CD4-positive, alpha-beta T cell treated with Interleukin-17A for 1 hour (primary cell): ENCODE measurements at places on chromosomes 11 and 22.

- no peak for DNase-seq
Measured at GRCh38 chr11:133576351-133576750, 44.0 kb upstream of the OPCML start.

DNA sequence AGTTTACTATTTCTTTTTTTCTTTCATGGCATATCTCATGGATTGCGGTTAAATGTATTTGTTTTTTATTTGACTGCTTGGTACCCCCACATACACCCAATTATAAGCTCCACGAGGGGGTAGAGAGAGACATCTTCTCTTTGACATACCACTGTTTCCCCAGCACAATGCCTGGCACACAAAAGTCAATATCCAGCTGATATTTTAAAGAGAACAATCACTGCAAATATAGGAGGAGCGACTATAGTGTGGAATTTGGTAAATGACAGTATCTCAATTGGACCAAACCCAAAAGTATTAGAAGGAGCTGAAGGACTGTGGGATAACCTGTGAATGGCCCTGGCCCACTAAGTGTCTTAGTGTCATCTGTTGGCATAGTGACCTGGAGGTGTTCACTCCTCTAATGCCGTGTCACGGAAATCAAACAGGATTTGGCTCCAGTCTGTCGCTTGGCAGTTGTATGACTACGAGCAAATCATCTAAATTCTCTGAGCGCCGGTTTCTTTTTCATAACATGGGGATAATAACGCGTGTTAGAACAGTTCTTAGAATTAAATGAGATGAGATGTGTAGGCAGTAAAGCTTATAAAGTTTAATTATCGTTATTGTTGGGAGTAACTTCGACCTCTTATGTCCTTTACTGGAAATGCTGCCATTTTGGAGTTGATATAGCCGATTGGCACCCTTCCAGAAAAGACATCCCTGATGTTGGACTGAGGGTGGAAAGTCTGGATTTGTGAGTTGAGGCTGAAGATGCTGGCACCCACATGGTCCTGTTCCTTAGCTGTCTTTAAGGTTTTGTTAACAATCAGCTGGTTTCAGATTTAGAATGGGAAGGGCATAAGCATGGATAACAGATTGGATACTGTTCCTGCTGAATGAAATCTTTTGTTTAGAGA, 144.5 kb downstream of the DBX1 start:
- DNase-seq, result no peak

GRCh38 chr11:61688365-61689163, 8.4 kb downstream of the DAGLA start:
- DNase-seq, result no peak

GRCh38 chr11:62061356-62062222, 62.2 kb upstream of the INCENP start:
- no peak for DNase-seq

- DNase-seq, result no peak
Measured at GRCh38 chr22:27388090-27388600, 413.4 kb downstream of the MN1 start.

DNA sequence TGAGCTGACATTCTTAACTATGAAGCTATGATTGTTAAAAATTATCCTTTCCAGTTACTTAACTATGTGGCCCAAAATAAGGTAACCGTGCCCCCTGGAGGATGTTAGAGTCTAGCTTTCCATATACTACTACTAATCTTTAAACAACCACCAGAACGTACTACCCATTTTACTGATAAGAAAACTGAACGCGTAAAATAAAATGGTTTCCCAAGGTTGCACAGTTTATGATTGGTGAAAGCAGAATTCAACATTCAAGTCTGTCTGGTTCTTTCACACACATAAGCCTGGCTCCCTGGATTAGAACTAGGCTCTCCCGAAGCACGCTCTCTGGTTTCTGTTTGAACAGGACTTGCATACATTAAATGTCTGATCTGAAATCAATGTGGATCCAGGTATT, 437.8 kb upstream of the CCDC90B start:
- peak; percentile 11 for DNase-seq

DNA sequence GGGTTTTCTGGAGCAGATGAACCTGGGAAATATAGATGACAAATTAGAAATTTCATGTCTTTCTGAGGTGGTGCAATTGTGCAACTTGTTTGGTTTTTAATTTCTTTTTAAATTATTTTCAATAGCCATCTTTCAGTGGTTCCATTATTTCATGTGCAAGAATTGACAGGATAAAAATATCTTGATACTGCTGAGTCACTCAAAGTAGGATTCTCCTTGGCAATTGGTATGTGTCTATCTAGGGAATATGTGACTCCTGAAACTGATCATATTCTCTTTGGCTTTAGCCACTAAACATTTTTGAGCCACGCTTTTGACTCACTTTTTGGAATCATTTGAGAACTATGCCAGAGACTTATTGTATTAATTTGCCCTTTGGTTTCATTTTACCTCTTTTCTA, 331.5 kb downstream of the KCNA4 start:
- DNase-seq, result no peak

DNA sequence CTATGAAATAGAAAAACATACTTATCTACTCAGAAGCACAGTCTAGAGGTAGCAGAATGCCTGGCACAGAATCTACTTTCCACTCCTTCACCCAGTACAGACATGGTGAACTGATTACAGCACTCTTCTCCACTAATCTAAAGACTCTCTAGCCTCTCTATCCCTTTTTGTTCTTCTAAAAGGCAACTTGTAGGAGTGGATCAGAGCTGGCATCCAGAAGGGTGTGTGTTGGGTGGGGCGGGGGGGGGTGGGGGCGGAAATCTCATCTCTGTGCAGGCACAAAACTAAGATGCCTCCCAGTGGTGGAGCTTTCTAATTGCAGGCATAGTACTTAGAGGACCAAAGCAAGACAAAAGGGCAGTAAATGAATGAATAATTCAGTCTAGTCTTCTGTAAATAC, 11.5 kb upstream of the EMID1 start:
- DNase-seq, result no peak

DNA sequence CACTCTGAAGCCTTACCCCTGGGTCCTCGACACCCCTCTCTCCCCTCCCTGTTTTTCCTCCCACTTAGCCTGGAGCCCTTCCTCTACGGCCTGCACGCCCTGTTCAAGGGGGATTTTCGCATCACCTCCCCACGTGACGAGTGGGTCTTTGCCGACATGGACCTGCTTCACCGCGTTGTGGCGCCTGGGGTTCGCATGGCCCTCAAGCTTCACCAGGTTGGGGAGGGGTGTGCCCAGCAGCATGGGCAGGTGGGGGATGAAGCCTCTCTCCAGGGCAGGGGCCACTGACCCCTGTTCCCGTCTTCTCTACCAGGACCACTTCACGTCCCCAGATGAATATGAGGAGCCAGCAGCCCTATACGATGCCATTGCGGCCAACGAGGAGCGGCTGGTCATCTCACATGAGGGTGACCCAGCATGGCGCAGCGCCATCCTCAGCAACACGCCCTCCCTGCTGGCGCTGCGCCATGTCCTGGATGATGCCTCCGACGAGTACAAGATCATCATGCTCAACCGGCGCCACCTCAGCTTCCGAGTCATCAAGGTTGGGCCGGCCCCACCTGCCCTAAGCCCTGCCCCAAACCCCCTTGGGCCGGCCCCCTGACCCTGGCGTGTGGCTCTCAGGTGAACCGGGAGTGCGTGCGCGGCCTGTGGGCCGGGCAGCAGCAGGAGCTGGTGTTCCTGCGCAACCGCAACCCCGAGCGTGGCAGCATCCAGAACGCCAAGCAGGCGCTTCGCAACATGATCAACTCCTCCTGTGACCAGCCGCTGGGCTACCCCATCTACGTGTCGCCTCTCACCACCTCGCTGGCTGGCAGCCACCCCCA, 2.8 kb upstream of the SIPA1 start:
- DNase-seq, result no peak

GRCh38 chr11:95739108-95739938, 50.3 kb downstream of the FAM76B start:
- no peak for DNase-seq

GRCh38 chr11:80096736-80097135, 655.9 kb upstream of the TENM4 start:
- no peak for DNase-seq

- peak; percentile 64 for DNase-seq
Measured at GRCh38 chr11:267491-267994, 10.7 kb upstream of the NLRP6 start.

- DNase-seq, result no peak
Measured at GRCh38 chr11:109443052-109443451, 21.1 kb downstream of the C11orf87 start.

- no peak for DNase-seq
Measured at GRCh38 chr11:126115816-126116331, 53.2 kb upstream of the CDON start.

DNA sequence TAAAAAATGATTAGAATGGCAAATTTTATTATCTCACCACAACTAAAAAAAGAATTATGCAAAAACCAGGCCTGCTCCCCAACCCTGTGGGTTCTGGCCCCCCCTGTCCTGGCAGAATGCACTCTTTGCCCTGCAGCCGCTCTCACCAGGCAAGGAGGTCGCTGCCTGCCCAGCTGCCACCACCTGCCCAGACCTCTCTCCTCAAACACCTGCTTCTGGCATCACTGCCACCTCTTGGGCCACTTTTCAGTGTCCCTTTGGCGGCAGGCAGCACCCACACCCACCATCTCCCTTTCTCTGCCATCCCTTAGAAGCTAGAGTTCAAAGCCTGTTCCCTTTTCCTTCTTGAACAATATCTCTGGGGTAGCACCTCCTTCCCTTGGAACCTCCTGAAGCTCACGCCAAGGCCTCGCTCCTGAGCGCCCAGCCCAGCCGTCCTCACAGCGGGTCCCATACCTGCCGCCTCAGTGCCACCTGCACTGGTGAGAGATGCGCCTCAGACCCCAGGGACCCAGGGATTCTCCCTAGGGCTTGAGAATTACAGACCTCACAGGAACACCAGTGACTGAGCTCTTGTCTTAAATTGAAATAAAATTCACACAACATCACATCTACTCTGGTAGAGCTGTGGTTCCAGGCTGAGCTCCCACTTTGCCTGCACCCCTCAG, 44.6 kb downstream of the SGSM3 start:
- DNase-seq, result no peak

- DNase-seq, result no peak
Measured at GRCh38 chr11:10609636-10610035, 41.2 kb upstream of the LYVE1 start.

DNA sequence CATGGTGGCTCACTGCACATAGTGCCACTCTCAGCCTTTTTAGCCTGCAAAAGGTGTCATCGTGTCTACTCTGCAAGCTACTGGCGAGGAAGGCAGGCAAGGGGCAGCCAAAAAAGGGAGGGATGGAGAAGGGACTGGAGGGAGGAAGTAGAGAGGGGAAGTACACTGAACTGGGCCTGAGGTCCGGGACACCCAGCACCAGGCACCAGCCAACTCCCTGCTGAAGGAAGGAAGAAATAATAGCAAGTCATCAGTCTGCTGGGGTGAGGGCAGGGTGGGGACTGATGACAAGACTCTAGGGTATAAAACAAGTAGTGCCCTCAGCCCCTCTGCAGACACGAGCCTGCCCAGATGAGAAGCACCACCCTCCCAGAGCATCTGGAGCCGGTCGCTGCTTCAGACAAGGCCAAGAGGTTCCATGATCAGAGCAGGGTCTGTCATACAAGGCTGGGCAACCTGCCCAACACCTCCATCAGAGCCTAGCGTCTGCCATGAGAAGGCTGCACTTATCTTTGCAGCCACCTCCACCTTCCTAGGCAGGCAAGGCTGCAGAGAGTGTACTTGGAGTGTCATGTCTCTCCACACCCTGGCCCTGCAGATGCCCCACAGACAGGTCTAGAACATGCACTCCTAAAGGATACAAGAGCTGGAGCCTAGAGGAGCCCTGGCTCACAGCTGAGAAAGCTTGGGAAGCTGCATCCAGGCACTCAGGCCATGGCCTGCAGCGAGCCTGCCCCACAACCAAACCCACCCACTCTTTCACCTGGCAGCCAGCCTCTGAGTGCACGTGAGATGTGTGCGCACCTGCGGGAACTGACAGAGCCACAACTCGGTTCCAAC, 9.0 kb upstream of the COMT start:
- DNase-seq, result no peak
